Smooth muscle cell of the umbilical artery (primary cell): ENCODE measurements at places on chromosomes 1 and 21. TPM values are rescaled to one million over a fixed set of nuclear protein-coding genes. Genes with fewer than 3 reads are reported as not detected.

Gene SLC45A1
- 1.5 and 2.9 TPM in 2 replicates for total RNA-seq

Gene CFHR3
- 0.23 TPM in 1 of 2 replicates, not detected in the other for total RNA-seq

Gene TDRKH
- total RNA-seq = 2.1 and 5.6 TPM in 2 replicates

Gene NOS1AP
- total RNA-seq = 0.46 and 0.89 TPM in 2 replicates

Gene TRPM2
- under 0.01 TPM in 1 of 2 replicates, not detected in the other for total RNA-seq

Gene KRTAP19-1
- total RNA-seq = not detected in 2 replicates

Gene DENND2C
- total RNA-seq = 1.5 and 2.2 TPM in 2 replicates

Gene ZNF593OS
- not detected in 2 replicates for total RNA-seq

Gene ARMH1
- 0.59 and 1.2 TPM in 2 replicates for total RNA-seq

Gene NHLH1
- total RNA-seq = not detected in 2 replicates

Gene KRTAP10-9
- total RNA-seq = not detected in 2 replicates

Gene FALEC
- not detected in 2 replicates for total RNA-seq

Gene RNU1-4
- under 0.01 TPM in 2 replicates for total RNA-seq

Gene MATN1
- under 0.01 and 0.18 TPM in 2 replicates for total RNA-seq

Gene KIRREL1
- 200 and 213 TPM in 2 replicates for total RNA-seq

Gene FBXO28
- total RNA-seq = 32.1 and 38.4 TPM in 2 replicates

Gene GJA8
- total RNA-seq = not detected in 2 replicates

Gene SVBP
- total RNA-seq = 5.9 and 9.5 TPM in 2 replicates

Gene CAMSAP2
- total RNA-seq = 32.1 and 42.7 TPM in 2 replicates

Gene MYOG
- total RNA-seq = not detected in 2 replicates

Gene RHOU
- total RNA-seq = 2.8 and 11.0 TPM in 2 replicates

Gene SMG5
- total RNA-seq = 43.7 and 73.2 TPM in 2 replicates

Gene FNDC10
- total RNA-seq = 2.1 and 2.6 TPM in 2 replicates

Gene PRPF38A
- total RNA-seq = 7.7 and 10.5 TPM in 2 replicates

Gene RABGGTB
- total RNA-seq = 129 and 131 TPM in 2 replicates

Gene ZSWIM5
- total RNA-seq = under 0.01 TPM in 1 of 2 replicates, not detected in the other

Gene AADACL4
- total RNA-seq = not detected in 2 replicates

Gene TMEM82
- not detected in 2 replicates for total RNA-seq

Gene ZMYND12
- 0.18 and 0.30 TPM in 2 replicates for total RNA-seq

Gene UBXN10
- not detected in 2 replicates for total RNA-seq
